HAP-1 (cell line): ENCODE measurements at places on chromosomes 1 and 21.

DNA sequence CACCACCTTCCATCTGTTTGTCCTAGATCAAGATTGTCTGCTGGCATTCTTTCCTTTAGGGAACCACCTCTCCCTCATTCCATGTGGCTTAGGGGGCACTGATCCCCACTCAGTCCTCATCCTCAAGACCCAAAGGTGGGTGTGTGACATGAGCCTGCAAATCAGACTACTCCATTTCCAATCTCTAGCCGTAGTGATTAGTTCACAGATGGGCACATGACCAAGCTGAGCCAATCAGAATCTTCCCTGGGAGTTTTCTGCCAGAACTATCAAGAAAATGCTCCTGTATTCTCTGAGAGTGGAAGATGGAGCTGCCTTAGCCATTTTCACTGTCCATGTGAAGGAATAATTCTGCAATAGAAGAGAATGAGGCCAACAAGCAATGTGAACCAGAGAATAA is 19.3 kb upstream of the PTPRF start:
- no peak for DNase-seq

DNA sequence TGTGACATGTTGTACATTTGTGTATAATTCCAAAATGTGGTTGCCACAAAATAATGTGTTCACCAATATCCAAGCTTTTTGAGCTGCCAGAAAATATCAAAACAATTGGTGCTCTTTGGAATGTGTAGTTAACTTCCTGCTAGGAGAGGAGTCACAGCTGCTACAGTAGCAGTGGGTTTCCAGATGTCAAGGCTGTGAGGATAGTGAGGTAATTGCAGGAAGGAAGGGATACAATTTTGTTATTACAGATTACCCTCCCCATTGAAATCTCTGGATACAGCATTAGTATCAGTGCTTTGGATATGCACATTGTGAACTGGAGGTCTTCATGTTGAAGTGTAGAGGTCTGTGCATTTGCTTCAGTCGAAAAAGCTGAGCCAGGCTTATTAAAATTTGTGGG is 253.2 kb downstream of the PTPRC start:
- no peak for DNase-seq

DNA sequence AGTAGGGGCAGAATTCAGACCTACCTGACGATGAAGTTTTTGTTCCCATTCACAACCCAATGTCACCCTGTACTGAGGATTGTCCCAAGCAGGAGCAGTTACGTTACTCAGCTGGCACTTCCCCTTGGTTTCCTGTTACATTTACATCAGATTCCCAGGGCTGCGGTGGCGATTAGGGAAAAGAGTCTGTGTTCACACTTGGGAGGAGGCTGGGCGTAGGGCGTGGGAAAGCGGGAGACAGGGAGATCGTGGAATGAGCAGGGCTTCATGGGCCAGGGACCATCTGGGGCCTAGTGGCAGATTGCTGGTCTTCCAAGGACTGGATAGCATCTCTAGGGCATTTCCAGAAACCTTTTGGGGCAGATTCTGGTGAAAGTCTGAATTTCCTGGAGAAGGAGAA is 39.0 kb downstream of the TBX19 start:
- DNase-seq, result no peak

DNA sequence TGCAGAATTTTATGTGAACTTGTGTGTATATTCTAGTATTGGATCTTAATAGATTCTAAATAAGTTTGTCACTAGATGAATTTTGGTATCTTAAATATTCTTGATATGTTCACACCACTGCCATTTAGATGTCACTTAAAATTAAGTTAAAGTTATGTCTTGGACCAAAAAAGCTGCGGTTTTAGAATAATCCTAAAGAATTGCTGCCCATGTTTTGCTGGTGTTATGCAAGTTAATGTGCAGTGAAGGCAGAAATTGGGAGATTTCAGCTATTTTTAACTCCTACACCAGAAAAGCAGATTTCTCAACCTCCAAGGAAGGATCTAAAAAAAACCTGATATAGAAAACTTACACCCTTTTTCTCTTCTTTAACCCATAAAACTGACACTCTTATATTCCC is 757 bp downstream of the ACADM start:
- DNase-seq, result no peak
